ENCODE measurements at places on chromosomes 5 and 9. TPM values are rescaled to one million over a fixed set of nuclear protein-coding genes. Genes with fewer than 3 reads are reported as not detected.

CDKN2A gene
- 2.5 TPM for total RNA-seq

SCGB3A2 gene
- total RNA-seq = not detected

CD180 gene
- under 0.01 TPM for total RNA-seq

SPATA6L gene
- total RNA-seq = 6.0 TPM

SPINK4 gene
- not detected for total RNA-seq

TMEM174 gene
- total RNA-seq = not detected

GARIN3 gene
- total RNA-seq = not detected

SH3TC2 gene
- total RNA-seq = 21.3 TPM
